ENCODE measurements at places on chromosomes 2 and 18.

DNA sequence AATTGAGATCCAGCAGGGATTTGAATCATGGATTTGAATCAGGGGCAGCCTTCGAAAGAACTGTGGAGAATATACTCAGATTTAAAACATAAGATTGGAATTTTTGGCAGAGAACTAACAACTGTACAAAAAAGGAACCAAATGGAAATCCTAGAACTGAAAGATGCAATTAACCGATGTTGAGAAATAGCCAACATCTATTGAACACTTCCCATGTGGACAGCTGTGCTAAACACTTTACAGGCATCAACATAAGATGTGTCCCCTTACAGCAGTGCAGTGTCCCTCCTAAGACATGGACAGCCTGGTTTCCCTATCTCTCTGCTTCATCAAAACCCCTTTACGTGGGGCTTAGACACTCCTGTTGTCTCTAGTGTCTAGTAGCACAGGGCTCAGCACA, 3.7 kb upstream of the IL1RN start:
- DNase-seq, result no peak

- DNase-seq, result no peak
These were observed 151.7 kb downstream of the GBX2 start for GRCh38 chr2:236016496-236016895.

GRCh38 chr2:113910110-113910717, 20.3 kb downstream of the ACTR3 start:
- DNase-seq, result peak; percentile 43

DNA sequence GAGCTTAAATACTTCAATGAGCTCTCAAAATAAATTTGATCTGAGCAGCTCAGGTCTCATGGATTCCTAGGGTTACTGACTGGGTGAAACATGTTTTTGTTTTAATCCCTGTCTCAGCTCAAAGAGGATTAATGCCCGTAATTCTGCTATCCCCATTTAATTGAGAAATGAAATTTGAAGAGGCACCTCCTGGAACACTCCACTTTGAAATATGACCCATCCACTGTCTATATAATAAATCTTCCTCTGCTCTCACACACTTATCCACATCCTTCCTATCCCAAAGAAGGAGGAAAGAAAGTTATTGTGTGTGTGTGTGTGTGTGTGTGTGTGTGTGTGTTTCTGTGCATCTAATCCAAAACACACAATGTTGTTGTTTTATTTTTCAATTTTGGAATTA, 2082.4 kb upstream of the PIK3C3 start:
- no peak for DNase-seq

- DNase-seq, result no peak
These were observed 126.4 kb upstream of the MGAT5 start for GRCh38 chr2:134127496-134127895.

GRCh38 chr18:57998461-57998860, 45.6 kb upstream of the NEDD4L start:
- no peak for DNase-seq

DNA sequence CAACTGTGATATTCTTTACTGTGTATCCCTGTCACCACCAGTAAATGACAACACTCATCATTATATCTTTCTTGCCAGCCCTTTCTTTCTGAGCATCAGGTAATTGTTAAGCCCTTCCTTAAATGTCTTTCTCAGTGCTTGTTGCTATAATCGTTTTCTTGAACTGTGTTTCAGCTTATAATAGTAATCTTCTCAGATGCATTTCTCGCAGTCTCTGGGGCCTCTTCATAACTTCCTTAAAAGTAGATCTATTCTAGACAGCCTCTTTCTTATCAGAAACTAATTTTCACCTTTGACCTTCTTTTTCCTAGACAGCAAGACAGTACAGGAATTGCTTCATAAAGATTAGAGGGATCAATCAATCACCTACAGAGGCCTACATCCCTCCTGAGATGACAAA, 648.1 kb downstream of the CPS1 start:
- DNase-seq, result no peak

DNA sequence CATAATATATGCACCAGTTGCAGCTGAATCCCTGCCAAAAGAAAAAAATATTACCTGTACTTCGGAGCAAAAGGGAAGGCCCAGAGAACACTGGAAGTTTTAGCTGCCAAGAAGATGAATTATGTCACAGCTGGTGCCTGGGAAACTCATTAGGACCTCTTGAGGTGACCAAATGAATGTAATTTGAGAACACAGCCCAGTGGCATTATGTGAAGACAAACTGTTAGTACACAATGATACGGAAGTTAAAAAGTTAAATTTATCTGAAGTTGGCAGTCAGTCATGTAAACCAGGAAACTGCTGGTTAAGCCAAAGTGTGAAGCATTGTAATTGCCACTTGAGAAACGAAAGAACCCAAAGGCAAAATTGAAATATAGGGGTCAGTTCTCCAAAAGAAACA, 80.7 kb downstream of the EML4 start:
- DNase-seq, result no peak

GRCh38 chr2:83055376-83056010, 1403.6 kb downstream of the SUCLG1 start:
- no peak for DNase-seq

DNA sequence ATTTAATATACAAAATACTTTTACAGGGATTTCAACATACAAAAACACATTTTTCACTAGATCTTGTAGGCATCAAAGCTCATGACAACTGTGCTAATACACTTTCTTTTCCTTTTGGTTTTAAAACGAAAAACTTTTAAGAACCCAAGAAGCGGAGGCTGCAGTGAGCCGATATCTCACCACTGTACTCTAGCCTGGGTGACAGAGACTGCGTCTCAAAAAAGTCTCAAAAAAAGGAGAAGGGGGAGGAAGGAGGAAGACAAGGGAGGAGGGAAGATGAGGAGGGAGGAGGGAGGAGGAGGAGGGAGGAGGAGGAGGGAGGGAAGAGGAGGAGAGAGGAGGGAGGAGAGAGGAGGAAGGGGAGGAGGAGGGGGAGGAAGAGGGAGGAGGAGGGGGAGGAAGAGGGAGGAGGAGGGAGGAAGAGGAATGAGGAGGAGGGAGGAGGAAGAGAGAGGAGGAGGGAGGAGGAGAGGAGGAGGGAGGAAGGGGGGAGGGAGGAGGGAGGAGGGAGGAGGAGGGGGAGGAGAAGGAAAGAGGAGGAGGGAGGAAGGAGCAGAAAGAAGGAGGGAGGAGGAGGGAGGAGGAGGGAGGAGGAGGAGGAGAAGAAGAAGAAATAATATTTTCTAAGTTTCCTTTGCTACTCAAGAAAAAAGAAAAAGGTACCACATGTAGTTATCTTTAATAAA, 13.8 kb downstream of the ROCK2 start:
- DNase-seq, result no peak

DNA sequence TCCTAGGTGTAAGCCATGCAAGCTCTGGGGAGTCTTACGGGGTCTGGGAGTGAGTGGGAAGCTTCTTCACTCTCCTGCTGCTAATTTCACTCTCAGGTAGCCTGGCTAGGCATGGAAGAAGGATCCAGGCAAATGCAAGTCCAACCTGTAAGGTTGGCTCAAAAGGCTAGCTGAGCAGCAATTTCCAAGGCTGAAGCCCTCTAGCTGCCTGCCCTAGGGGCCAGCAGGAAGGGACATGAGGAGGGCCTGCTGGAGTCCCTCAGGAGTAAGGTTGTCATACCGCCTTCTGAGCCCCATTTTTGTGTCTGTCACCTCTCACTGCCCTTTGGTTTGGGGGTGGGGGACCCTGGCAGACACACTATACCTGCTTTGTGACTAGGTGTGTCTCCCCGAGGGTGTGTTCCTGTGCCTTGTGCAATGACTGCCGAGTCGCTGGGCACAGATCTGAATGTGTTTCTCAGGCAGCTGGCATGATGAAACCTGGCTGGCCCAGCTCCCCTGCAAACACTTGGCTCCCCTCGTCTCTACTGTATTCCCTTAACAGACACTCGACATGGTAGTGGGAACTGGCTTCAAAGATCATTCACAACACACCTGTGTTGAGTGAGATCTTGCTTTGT, 123.9 kb upstream of the FAM136A start:
- no peak for DNase-seq

- no peak for DNase-seq
These were observed 26.1 kb upstream of the WIPF1 start for GRCh38 chr2:174623690-174624089.

DNA sequence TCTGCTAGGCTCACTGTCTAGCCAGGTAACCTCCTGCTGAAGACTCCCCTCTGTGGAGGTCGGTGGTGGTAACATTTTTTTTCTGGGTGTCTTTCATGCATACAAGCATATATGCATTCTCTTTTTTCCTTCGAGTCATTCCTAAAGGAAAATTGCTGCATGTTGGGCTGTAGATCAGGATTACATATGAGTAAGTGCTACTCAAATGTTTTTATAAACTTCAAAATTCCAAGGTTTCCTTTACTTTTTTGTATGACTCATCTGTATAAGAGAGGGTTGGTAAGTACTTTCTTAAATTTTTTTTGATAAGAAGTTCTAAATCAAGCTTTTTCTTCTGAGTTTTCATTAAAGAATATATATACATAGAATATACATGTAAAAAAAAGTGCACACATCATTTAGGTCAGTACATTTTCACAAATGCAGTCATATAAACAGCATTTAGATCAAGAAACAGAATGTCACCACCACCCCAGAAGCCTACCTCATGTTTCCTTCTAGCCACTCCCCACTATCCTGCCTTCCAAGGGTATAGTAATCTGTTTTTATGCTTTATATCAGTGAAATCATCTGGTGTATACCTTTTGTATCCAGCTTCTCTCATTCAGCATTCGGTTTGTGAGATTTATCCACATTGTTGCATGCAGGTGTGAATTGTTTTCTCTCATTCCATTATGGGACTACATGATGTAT, 128.0 kb upstream of the MAP3K20 start:
- no peak for DNase-seq

Data from stimulated activated CD8-positive, alpha-beta memory T cell treated with anti-CD3 and anti-CD28 coated beads, Interleukin-7, amount 100 ng/mL, for 1 hour (primary cell).